ENCODE measurements at places on chromosomes 2 and 18.

DNA sequence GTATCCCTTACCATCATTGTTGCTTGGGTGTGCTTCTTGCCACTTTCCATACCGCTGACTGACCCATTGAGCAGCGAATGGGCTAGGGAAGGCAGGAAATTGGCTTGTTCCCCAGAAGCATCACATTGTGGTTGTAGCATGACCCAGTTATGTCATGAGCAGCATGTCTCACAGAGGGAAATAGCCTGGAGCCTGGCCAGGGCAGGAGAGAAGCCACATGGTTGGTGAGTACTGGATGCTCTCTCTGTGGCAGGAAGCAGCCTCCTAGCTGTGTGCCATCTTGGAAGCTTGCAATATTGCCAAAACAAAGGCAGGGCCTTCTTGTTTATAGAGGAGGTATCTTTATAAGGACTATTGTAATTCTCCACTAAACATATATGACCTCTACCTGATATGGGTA lies 482.6 kb downstream of the PIK3C3 start:
- no peaks in the 10 kb centered on the region for H3K36me3 ChIP-seq
- DNase-seq: no peak
- H3K27ac ChIP-seq: no peak overlapping the region
- H3K4me1 ChIP-seq: no peaks in the 10 kb centered on the region
- no peaks in the 10 kb centered on the region for H3K27me3 ChIP-seq
- H3K4me3 ChIP-seq: no peak overlapping the region

GRCh38 chr2:127578411-127578810 lies 42.9 kb downstream of the MYO7B start:
- H3K27me3 ChIP-seq: no peaks in the 10 kb centered on the region
- peaks cover 15% of the 10 kb centered on the region for H3K4me1 ChIP-seq
- H3K27ac ChIP-seq: no peak overlapping the region
- DNase-seq: no peak

- H3K4me1 ChIP-seq: no peaks in the 10 kb centered on the region
- no peaks in the 10 kb centered on the region for H3K27me3 ChIP-seq
- DNase-seq: no peak
- H3K4me3 ChIP-seq: no peak overlapping the region
- H3K27ac ChIP-seq: no peak overlapping the region
Measured at GRCh38 chr2:189096769-189097447, 82.7 kb downstream of the COL5A2 start.

GRCh38 chr2:200614249-200614648 lies 28.4 kb downstream of the AOX1 start:
- peaks cover 7% of the 10 kb centered on the region for H3K27me3 ChIP-seq
- H3K4me3 ChIP-seq: no peak overlapping the region
- peaks cover 12% of the 10 kb centered on the region for H3K4me1 ChIP-seq
- no peak for DNase-seq

DNA sequence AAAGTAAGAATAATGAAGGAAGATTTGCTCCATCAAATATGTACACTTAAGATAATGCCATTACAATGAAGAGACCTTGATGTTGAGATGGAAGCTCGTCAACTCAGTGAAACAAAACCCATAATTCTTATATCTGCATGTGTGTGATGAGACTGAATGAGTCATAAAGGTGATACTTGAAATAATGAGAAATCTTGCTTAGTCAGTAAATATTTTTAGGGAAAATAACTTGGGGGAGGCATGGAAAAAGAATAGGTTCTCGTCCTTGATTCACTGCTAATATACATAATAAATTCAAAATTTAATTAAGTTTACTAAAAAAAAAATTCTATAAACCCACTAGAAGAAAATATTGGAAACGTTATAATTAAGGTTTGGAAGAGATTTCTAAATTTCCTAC lies 75.2 kb downstream of the TRIB2 start:
- H3K4me1 ChIP-seq: no peaks in the 10 kb centered on the region
- H3K4me3 ChIP-seq: no peak overlapping the region
- H3K36me3 ChIP-seq: no peaks in the 10 kb centered on the region
- DNase-seq: no peak
- peaks cover 3% of the 10 kb centered on the region for H3K27me3 ChIP-seq

DNA sequence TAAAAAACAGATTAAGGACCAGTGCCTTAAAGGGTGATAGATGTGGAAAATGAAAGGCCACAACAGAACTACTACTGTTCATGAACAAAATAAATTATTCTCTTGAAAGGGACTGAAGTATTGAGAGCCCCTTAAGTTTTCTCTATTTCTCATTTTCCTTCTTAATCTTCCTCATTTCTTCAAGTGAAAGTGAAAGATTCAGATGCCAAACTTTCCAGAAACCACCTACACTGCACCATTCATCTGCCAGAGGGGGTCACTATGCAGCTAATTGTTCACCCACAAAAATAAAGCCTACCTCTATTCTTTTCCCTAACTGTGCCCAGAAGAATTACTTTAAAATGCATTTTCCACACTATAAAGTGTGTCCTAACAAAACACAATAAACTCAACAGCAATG lies 140.1 kb downstream of the NR4A2 start:
- no peak overlapping the region for H3K4me3 ChIP-seq
- H3K4me1 ChIP-seq: no peaks in the 10 kb centered on the region
- H3K27ac ChIP-seq: no peak overlapping the region
- H3K36me3 ChIP-seq: no peaks in the 10 kb centered on the region
- H3K27me3 ChIP-seq: no peaks in the 10 kb centered on the region

- DNase-seq: no peak
- no peaks in the 10 kb centered on the region for H3K36me3 ChIP-seq
- H3K27me3 ChIP-seq: no peaks in the 10 kb centered on the region
- no peaks in the 10 kb centered on the region for H3K4me1 ChIP-seq
Measured at GRCh38 chr2:44430342-44430741, 68.6 kb downstream of the CAMKMT start.

DNA sequence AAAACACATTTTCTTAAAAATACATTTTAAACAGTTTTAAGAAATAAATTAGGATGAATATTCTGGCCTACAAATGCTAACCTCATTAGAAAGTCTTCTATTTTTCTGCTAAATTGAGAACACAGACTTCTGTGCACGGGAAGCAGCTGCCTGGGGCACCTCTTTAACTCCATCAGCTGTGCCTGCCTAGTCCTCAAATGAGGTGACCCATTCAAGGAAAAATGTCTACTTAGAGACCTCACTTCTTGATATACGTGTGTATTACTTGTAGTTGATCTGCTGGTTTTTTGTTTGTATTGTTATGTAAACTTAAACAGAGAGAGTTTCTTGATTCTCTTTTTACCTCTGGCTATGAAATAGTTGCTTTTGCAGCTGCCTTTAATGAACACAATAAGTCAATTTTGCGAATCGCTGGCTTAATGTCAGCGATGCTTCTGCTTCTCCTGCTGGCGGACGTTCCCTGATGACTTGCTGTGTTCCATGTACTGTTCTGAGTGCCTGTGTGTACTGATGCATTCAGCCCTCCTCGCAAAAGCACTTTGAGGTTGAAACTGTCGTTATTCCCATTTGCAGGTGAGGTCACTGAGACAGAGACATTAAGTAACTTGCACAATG lies 88.7 kb upstream of the TXNDC2 start:
- no peak overlapping the region for H3K27ac ChIP-seq
- DNase-seq: no peak
- H3K4me3 ChIP-seq: no peak overlapping the region
- H3K27me3 ChIP-seq: peaks cover 5% of the 10 kb centered on the region

- H3K4me3 ChIP-seq: no peak overlapping the region
- H3K27me3 ChIP-seq: no peaks in the 10 kb centered on the region
- H3K4me1 ChIP-seq: peaks cover 62% of the 10 kb centered on the region
Measured at GRCh38 chr18:59143441-59143840, 3.8 kb downstream of the SEC11C start.

- DNase-seq: no peak
- H3K27me3 ChIP-seq: no peaks in the 10 kb centered on the region
- H3K36me3 ChIP-seq: no peaks in the 10 kb centered on the region
- H3K4me3 ChIP-seq: no peak overlapping the region
- no peak overlapping the region for H3K27ac ChIP-seq
- H3K4me1 ChIP-seq: peaks cover 1% of the 10 kb centered on the region
Measured at GRCh38 chr2:213010106-213010779, 141.2 kb downstream of the IKZF2 start.

DNA sequence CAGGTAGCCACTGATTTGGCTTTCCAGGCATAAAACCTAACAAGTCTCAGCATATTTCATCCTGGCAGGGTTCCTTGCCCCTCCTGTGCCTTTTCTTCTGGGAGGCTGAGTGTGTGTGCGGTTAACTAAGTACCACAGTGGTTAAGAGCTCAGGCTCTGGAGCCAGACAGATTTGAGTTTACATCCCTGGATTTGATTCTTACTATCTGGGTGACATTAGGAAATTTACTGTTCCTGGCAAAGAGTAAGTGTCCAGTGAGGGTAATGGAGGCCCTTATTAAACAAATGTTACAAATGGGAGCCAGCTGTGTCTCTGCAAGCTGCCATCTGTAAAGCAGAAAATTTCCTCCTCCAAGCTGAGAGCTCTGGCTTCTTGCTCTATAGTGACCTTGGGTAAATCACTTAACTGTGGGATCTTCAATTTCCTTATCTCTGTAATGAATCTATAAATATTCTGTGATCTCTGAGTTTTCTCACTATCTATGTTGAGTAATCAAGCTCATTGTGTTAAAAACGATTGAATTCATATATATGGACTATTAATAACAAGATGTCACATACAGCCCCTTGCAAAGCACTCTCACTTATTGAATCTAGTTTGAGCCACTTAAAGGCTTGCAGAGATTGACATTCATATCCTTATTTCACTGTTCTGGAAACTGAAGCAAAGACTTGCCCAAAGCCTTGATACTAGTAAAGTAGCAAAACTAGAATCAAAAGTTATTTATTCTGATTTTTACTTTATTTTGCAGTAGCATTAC lies 6.5 kb upstream of the COBLL1 start:
- peaks cover 8% of the 10 kb centered on the region for H3K27me3 ChIP-seq
- no peak overlapping the region for H3K4me3 ChIP-seq
- no peak overlapping the region for H3K27ac ChIP-seq

DNA sequence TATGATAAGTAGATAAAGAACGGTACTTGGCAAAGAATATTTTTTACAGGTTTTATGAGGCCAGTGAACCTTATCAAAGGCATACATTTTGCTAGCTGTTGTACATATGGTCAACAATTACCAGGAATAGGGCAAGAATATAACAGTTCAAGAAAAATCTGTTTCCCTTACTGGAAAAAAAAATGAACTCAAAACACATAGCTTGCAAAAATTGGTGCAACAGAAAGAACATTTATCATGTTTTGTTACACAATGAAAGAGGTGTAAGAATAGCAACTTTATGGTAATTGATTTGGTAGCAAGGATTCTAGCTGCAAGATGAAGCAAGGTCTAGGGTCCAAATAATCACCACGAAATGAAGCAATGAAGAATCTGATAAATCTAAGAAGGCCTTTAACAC lies 41.6 kb downstream of the TTC21B start:
- no peaks in the 10 kb centered on the region for H3K27me3 ChIP-seq
- H3K36me3 ChIP-seq: peaks cover 23% of the 10 kb centered on the region
- no peaks in the 10 kb centered on the region for H3K4me1 ChIP-seq
- no peak for DNase-seq
- no peak overlapping the region for H3K27ac ChIP-seq

- no peaks in the 10 kb centered on the region for H3K36me3 ChIP-seq
- no peaks in the 10 kb centered on the region for H3K27me3 ChIP-seq
- peaks cover 58% of the 10 kb centered on the region for H3K4me1 ChIP-seq
- no peak for DNase-seq
Measured at GRCh38 chr2:12486205-12487118, 230.3 kb upstream of the TRIB2 start.

DNA sequence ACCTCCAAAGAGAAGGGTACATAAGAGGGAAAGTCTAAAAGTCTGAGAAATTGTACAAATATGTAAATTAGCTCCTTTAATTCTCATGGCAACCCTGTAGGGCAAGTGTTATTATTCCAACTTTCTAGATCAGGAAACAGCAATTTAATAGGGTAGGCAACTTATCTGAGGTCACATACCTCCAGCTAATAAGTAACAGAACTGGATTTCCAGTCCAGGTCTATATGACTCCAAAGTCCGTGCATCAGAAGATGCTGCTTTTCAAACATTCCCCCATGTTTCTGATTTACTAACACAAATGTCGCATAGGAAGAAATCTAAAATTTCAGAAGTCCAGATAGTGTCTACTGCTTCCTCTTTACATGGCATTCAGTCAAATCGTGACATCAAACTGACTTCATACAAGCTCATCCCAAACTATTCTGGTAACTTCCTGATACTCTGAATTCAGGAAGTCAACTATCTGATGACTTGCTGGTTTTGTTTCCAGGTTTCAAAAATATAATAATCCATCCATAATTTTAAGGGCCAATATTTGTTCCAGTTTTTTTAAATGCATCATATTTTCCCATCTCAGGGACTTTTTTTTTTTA lies 419.3 kb upstream of the ACVR2A start:
- H3K27me3 ChIP-seq: no peaks in the 10 kb centered on the region
- no peak for DNase-seq
- H3K4me1 ChIP-seq: peaks cover 5% of the 10 kb centered on the region
- no peaks in the 10 kb centered on the region for H3K36me3 ChIP-seq
- no peak overlapping the region for H3K4me3 ChIP-seq

DNA sequence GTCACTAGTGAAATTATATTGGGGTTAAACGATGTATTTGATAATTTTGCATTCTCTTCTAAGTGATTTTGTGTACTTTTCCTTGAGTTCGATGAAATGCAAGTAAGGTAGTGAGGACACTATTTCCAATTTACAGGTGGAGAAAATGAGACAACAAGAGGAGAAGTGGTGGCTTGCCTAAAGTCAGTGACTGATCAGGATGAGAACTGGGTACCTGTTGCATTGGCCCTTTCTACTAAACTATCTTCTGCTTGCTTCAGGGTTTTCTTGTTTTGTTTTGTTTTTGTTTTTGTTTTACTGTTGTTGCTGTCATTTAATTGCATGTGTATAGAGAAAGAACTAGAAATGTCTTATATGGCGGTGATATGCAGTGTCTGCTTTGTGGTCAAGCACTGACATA lies 31.4 kb upstream of the FBXO11 start:
- H3K27me3 ChIP-seq: peaks cover 6% of the 10 kb centered on the region
- no peak overlapping the region for H3K27ac ChIP-seq
- no peak for DNase-seq
- H3K4me3 ChIP-seq: no peak overlapping the region
- no peaks in the 10 kb centered on the region for H3K4me1 ChIP-seq

DNA sequence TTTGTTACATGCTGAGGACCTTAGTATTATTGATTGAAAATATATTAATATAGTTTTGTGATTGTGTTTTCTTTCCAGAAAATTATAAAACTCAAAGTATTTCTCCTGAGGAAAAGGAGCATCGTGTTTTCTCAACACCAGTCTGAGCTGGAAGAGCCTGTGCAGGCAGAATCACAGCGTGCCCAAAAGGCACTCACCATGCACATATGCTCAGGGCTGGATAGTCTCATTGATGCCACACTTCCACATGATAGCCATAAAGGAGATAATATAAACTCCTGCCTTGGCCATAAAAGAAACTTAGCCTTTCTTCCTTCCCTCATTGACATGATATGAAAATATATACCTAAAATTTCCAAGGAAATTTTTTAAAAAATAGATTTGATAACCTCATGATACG lies 4.0 kb downstream of the PDE1A start:
- no peaks in the 10 kb centered on the region for H3K36me3 ChIP-seq
- H3K27ac ChIP-seq: no peak overlapping the region
- H3K27me3 ChIP-seq: no peaks in the 10 kb centered on the region
- H3K4me3 ChIP-seq: no peak overlapping the region

Measured in activated naive CD4-positive, alpha-beta T cell treated with anti-CD3 and anti-CD28 coated beads for 36 hours (primary cell).